ENCODE measurements at places on chromosomes 16 and 17.

DNA sequence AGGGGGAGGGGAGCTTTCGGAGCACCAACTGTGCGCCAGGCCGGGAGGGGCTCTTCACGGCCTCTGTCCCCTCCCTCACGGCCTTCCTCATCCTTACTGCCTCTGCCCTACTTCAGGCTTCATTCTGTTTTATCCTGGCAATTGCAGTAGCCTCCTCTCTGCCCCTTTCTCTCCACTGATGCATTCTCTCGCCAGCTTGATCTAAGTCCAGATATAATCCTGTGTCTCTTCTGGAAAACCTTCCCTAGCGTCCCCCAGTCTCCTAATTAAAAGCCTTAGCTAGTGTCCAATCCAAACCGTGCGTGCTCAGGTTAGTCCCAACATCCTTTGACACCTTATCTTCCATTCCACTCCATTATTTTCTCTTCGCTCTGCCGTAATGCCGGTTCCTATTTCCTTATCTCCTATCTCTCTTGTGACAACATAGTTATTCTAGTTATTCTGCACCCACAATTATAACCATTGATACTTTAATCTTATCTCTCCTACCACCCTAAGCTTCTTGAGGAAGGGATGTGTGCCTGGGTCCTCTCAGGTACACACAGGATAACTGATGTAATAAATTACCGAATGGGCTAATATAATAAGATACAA, 869 bp downstream of the ZNF48 start:
- no peak for DNase-seq

DNA sequence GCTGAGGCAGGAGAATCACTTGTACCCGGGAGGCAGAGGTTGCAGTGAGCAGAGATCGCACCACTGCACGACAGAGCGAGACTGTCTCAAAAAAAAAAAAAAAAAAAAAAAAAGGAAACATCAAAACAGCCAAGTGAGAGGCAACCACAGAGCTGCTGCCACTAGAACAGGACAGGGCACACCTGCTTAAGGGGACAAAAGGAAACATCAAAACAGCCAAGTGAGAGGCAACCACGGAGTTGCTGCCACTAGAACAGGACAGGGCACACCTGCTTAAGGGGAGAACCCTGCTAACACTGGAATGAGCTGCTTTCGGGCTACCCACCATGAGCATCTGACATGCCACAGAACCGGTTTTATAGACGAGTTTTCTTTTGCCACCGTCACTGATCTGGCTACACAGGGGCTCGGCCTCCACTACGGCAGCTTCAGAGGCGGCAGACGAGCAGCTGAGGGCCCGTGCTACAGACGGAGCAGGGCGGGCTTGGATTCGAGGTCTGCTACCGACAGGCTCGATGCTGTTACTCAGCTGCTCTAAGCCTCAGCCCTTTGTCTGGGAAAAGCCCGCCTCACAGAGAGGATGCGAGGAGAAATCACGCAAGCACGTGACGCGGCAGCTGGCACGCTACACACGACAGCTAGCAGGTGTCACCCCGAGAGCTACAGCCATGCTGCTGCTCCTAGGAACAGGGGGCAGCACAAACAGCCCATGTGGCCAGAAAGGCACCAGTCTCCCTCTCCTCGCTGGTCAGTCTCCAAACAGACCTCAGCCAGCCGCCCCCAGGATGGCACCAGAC, 2.0 kb downstream of the P4HB start:
- DNase-seq, result no peak

DNA sequence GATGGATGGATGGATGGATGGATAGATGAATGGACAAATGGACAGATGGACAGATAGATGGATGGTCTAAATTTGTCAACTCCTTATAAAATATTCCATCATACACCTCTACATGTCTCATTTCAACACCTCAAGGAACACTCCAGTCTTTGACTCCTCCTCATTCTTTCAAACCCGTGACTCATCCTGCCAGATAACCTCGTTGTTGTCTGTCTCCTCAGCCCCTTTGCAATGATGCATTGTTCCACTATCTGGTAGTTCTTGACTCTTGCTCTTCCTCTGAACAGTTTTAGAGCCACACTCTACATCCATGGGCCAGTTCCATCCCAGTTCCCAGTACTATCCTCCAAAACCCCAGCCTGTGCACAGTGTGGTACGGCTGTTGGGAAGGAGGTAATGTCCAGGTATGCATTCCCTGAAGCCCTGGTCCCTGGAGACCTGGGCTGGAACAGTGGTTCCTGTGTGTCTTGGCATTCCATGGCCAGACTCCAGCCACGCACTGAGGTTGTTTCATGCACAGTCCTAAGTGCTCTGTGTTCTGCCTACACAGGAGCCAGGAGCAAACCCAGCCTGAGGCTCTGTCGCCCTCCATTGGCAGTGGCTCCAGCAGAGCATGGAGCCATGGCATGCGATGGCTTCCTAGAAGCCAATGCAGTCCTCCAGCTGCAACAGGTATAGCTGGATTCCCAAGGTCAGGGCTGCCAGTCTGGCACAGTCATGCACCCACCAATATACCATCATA, 105.7 kb downstream of the C17orf67 start:
- DNase-seq, result no peak

- DNase-seq, result no peak
These were observed 370.7 kb downstream of the CDH8 start for GRCh38 chr16:61665512-61665911.

DNA sequence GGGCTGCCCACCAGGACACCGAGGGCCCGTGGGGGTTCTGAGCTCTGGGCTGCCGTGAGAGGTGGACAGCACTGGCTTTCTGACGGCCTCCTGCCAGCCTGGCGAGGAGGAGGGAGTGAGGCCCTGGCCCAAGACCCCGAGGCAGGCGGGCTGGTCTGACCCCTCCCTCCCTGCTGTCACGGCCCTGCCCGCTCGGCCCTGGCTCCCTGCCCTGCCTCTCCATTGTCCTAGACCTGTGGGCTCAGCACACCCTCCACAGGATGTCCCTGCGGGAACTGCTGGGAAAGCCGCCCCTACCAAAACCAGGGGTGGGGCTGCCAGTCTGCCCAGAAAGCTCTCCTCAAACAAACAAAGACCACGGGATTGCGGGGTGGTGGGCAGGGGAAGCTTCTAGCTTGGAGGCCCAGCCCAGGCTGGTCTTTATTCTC, 20.7 kb downstream of the SPNS2 start:
- DNase-seq, result no peak

DNA sequence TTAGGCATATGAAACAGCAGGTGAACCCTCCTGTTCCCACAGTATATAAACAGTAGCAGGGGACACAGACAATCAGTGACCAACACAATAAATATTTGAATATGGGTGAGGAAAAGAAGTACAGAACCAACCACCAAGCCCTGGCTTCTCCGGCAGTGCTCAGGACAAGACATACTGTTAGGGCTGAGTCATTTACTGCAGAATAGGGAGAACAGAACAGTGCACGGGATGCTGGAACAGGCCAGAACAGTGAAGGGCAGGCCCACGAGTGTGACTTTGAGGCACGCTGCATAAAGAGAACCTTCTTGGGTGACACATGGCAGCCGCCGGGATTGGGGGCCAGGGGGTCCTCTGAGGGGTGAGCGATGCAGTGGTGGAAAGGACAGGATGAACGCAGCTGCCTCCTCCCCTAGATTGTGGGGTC, 160.4 kb downstream of the CMIP start:
- DNase-seq, result peak; percentile 55

DNA sequence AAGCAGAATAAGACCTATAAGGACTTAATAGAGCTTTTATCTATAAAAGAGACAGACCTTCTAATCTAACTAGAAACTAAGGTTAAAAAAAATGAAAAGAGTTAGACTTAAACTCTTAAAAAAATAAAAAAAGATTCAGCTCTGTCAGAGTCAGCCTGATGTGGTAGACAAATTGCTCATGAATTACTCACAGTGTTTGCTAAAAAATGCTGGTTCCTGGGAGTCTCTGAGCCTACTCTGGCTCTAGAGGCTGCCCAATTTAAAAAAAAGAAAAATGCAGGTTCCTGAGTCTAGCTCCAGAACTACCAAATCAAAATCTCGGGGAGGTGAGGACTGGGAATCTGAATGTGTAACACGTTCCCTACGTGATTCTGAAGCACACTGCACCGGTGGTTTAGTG, 18.1 kb downstream of the SOST start:
- no peak for DNase-seq

- no peak for DNase-seq
These were observed 50.3 kb upstream of the CLEC3A start for GRCh38 chr16:77972062-77972392.

DNA sequence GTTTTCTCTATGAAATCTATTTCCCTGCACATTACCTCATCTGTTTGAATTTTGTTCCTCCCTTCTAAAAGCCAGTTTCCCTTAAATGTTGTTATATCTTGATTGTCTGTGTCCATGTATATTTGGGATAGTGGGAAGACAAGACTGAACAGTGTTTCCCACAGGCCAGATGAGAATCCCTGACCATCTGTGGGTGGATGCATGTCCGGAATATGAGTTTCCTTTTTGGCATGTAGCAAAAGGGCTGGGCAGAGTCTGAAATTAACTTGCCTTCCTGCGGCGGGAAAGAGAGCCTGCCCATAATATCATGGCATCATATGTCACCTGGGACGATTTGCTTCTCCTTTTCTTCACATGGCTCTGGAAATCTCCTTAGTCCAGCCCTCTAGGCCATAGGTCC, 385.8 kb upstream of the MAF start:
- DNase-seq, result no peak

GRCh38 chr16:48215738-48216137, 28.4 kb upstream of the LONP2 start:
- no peak for DNase-seq

DNA sequence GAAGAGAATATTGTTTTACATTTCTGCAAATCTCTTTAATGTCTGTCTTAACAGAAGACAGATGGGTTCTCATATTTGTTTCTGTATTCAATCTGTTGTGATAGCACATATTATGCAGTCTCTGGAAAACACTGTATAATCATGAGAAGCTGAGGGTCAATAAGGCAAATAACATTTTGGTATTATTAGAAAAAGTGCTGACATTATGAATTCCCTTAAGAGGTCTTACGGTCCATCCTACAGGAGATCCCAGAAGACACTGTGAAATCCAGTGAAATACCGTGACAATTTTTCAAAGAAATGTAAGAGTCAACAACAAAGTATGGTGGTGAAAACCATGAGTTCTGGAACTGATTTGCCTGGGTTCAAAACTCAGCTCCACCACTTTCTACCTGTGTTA, 42.3 kb downstream of the ABCA5 start:
- DNase-seq, result no peak

GRCh38 chr17:56478836-56479447, 114.6 kb upstream of the NOG start:
- no peak for DNase-seq

- DNase-seq, result no peak
These were observed 96.4 kb upstream of the SHISA6 start for GRCh38 chr17:11144358-11145233.

DNA sequence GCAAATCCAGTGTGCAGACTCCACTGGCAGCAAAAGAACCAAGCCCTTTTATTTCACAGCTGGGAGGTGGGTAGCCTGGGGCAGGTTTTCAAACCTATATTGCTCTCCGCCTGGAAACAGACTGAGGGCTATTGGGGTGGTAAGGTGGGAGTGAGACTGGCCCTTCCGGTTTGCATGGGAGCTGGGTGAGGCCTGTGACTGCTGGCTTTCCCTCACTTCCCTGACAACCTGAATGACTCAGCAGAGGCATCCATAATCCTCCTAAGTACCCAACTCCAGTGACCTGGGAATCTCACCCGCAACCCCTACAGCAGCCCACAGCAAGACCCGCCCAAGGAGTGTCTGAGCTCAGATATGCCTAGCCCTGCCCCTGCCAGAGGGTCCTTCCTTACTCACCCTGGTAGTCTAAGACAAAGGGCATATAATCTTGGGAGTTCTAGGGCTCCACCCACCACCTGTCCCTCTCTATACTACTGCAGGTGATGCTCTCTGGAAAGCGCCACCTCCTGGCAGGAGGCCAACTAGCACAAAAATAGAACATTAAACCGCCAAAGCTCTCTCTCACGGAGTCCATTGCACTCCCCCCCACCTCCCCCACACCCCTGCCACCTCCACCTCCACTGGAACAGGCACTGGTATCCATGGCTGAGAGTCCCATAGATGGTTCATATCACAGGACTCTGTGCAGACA, 602.0 kb upstream of the C16orf82 start:
- DNase-seq, result no peak

- no peak for DNase-seq
These were observed 10.3 kb upstream of the ABCC12 start for GRCh38 chr16:48165961-48166578.

DNA sequence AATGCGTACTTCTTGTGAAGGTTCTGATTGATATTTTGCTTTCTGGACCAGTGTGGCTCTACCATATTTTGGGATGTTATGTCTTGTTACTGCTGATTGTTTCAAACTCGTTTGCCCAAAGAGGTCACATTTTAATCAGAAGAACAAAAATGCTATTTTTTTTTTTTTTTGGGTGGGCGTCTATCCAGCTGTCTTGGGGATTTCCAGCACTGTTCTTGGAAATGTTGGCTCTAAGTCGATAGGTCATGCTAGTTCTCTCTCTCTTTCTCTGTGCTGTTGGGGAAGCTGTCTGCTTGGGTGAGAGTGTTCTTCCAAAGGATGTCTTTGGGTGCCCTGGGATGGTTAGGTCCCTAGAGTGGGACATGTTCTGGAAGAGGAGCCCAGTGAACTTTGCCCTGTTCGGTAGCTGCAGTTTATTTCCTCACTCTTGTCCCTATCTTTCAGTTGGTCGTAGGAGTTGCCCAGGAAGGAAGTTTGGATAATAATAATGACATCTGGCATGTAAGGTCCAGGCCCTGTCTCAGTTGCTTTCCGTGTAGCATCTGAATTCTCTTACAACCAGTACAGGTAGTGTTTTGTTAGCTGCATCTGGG, 2.9 kb downstream of the IRF8 start:
- no peak for DNase-seq

- no peak for DNase-seq
These were observed 1.6 kb downstream of the CTCF start for GRCh38 chr16:67563708-67564468.

DNA sequence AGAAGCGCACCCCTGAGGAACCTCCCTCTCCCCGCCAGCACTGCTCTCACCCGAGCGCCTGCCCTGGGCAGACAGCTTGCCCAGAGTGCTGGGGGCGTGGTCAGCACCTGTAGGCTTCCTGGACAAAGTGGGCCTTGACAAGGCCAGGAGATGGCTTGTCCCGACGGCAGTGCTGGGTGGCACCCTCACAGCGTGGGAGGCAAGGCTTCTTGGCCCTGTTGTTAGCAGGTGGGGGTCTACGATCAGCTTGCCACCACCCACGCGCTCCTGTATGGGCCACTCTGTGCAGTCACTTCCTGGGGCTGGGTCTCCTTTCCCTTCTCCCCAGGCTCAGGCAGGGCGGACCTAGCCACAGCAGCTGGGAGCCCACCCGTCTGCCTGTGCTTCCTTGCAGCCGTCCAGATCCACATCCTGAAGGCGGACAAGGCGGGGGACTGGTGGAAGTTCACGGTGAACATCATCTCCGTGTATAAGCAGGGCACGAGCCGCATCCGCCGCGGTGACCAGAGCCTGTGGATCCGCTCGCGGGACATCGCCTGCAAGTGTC, 218.0 kb downstream of the NTN1 start:
- no peak for DNase-seq

All from amniotic stem cell (primary cell).